M059J (cell line): ENCODE measurements at places on chromosomes 2 and 18.

GRCh38 chr2:190714958-190715357, 66.1 kb downstream of the NAB1 start:
- peak; percentile 49 for DNase-seq

DNA sequence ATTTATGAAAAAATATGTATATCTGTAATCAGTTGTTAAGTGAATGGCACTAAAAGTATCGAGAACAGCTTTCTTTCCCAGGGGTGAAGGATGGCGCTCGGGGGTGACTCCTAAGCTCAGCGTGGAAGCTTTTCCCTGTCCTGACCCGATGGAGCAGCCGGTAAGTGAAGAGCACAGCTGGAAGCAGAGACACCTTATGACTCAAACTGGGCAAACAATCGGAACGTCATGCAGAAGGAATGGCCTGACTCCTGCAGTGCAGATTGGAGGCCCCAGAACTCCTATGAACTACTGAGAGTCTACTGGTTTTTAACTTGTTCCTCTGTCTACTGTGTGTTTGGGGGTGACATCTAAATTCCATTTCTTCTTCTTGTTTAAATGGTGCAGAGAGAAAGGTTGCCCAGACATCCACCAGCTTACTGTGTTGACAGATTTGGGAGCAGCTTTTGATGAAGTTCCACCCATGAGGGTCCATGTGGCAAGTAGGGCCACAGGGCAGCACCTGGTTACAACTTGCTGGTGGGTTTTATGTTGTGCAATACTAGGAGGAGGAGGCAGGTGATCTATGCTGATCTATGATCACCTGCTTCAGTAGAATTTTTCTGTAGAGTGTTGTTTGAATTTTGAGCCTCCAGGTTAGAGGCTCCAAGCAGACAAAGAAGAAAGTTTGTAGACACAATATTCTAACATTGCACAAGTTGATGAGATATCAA, 52.8 kb upstream of the TMEM182 start:
- peak; percentile 53 for DNase-seq

DNA sequence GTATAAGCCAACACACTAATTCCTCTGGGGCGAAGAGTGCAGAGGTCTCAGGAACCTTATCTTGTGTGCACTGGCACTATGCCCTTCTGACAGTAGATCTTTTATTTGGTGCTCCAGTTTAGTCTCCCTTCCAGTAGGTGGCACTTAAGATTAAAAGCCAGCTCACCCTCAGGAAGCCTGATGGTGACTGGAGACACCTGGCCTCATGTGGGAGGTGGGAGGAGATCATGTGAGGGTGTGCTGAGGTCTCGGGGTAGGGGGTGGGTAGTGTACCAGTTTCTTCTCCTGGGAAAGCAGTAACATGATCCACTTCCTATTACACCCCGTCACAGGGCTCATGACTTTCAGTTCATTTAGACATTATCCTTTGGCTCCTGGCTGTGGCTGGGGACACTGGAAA, 654.9 kb downstream of the ADCYAP1 start:
- DNase-seq = peak; percentile 3

DNA sequence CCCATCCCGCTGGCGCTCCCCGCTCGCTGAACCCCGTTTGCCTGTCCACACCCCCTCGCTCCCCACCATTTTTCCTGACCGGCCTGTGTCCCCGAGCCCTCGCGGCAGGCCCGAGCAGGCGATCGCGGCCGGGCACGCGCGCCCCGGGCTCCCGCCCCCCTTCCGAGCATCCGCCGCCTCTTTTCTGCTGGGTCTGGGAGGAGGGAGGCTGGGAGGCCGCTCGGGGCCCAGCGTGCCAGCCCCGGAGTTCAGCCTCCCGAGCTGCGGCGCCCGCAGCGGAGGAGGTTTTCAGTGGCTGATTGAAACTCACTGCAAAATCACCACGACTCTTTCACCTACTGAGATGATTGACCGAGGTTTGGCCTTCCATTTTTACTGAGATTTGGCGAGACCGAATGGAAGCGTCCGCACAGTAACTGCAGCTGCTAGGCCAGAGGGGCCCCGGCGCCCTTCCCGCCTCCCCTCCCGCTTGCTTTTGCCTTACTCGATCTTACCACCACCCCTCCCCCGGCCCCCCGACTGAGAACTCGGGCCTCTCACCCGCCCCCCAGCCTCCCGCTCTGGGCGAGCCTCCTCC, 4.8 kb downstream of the SOX11 start:
- no peak for DNase-seq

- no peak for DNase-seq
Measured at GRCh38 chr18:66916834-66917233, 312.9 kb upstream of the CDH19 start.
